Activated B cell treated with CpG ODN at 0.5 μM for 24 hours (primary cell): ENCODE measurements at places on chromosomes 13 and 19. TPM values are rescaled to one million over a fixed set of nuclear protein-coding genes. Genes with fewer than 3 reads are reported as not detected.

- no peak for DNase-seq
Measured at GRCh38 chr13:30002577-30002976, 152.2 kb upstream of the UBL3 start.

The SOX21 gene
- total RNA-seq: not detected in 2 replicates

The SRRM5 gene
- 0.29 and 0.42 TPM in 2 replicates for total RNA-seq

The TNFSF9 gene
- 6.0 and 7.1 TPM in 2 replicates for total RNA-seq

The ADPRHL1 gene
- 0.84 and 0.93 TPM in 2 replicates for total RNA-seq
